ENCODE measurements at places on chromosomes 1 and 21. TPM values are rescaled to one million over a fixed set of nuclear protein-coding genes. Genes with fewer than 3 reads are reported as not detected.

Gene DCST1
- total RNA-seq = not detected

Gene ZMPSTE24
- 38.8 TPM for total RNA-seq

Gene CCDC27
- total RNA-seq = not detected

Gene FCRL2
- total RNA-seq = not detected

Gene C1QC
- 16.5 TPM for total RNA-seq

GRCh38 chr1:70495370-70495769, 84.3 kb downstream of the CTH start:
- H3K27ac ChIP-seq = no peak overlapping the region
- no peaks in the 10 kb centered on the region for H3K4me1 ChIP-seq
- no peaks in the 10 kb centered on the region for H3K27me3 ChIP-seq

DNA sequence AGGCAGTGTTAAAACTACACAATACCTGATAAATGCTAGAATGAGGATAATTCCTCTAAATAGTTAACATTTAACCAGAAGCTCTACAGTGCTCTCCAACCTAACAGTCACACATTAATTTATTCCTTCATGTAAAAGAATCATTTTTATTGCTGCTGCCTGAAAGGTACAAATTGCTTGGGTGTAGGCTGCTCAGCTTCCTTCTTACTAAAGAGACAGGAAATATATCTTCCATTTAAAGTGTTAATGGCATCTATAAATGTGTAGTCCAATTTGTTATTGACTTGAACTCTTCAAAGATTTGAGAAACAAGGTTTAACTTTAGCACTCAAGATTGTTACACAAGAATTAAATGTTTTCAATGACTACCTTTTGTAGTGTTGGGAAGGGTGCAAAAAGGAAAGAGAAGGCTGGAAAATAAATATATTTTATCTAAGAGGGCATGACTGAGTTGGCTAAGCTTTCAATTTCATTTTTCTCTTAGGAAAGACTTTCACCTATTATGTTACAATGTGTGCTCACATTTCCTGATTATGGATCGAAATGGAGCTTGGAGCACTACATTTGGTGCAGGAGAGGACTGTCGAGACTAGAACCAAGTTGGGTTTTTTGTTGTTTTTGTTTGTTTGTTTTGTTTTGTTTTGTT, 105.5 kb upstream of the CACYBP start:
- no peaks in the 10 kb centered on the region for H3K36me3 ChIP-seq
- no peak overlapping the region for H3K4me3 ChIP-seq
- H3K27ac ChIP-seq = no peak overlapping the region
- H3K27me3 ChIP-seq = no peaks in the 10 kb centered on the region
- DNase-seq = no peak

GRCh38 chr21:42609811-42610210, 43.6 kb upstream of the PDE9A start:
- H3K4me3 ChIP-seq = no peak overlapping the region
- DNase-seq = no peak
- no peaks in the 10 kb centered on the region for H3K4me1 ChIP-seq

GRCh38 chr1:230610589-230610988, 31.7 kb upstream of the COG2 start:
- DNase-seq = no peak
- peaks cover 32% of the 10 kb centered on the region for H3K4me1 ChIP-seq
- no peaks in the 10 kb centered on the region for H3K36me3 ChIP-seq
- no peak overlapping the region for H3K4me3 ChIP-seq

DNA sequence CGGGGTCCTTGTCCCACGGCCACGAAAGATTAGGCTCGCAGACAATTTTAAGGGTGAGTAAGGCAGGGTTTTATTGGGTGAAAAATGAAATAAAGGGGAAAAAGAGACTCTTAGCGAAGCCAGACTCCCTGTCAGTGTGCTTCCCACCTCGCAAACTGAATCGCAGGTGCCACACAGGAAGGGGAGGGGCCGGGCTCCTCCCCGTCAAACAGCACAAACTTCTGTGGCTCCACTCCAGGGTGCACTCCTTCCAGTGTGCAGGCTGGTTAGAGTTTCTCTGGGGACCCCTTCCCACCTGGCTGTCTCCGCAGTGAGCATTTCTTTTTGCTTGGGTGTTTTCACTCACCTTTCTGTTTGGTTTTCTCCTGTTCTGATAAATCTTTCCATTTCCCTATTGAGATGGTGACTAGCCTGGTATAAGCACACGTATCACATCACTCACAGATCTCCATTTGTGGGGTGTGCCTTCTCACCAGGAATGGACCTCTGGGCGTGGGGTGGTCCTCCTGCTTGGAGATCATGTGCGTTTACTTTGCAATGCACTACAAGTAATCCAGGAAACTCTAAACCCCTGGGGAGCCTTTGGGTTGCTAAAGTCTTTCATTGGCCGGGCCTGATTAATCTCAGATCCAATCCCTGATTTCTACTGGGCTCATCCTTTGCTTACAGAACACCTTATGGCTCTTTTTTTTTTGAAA, 37.6 kb upstream of the GALNT2 start:
- H3K27me3 ChIP-seq = no peaks in the 10 kb centered on the region
- no peak overlapping the region for H3K27ac ChIP-seq

- H3K4me1 ChIP-seq = no peaks in the 10 kb centered on the region
- no peaks in the 10 kb centered on the region for H3K27me3 ChIP-seq
- no peak overlapping the region for H3K27ac ChIP-seq
- H3K4me3 ChIP-seq = no peak overlapping the region
- no peaks in the 10 kb centered on the region for H3K36me3 ChIP-seq
- no peak for DNase-seq
These were observed 147.4 kb upstream of the KRTAP19-8 start for GRCh38 chr21:31185663-31186062.

DNA sequence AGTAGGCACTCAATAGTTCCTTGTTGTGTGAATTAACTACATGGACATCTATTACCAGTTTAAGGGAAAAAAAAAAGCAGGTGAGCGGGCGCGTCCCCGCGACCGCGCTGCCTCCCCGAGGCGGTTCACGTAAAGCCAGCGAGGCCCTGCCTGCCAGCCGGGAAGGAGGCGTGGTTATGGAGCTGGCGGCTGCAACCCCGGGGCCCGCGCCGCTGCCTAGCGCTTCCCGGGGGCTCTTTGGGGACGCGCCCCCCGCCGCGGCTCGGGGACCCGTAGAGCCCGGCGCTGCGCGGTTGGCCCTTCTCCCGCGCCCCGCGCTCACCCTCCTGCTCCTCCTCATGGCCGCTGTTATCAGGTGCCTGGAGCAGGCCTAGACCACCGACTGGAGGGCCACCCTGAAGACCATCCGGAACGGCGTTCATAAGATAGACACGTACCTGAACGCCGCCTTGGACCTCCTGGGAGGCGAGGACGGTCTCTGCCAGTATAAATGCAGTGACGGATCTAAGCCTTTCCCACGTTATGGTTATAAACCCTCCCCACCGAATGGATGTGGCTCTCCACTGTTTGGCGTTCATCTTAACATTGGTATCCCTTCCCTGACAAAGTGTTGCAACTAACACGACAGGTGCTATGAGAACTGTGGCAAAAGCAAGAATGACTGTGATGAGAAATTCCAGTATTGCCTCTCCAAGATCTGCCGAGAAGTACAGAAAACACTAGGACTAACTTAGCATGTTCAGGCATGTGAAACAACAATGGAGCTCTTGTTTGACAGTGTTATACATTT, 2.6 kb upstream of the CC2D1B start:
- peak overlapping the region; percentile 21 for H3K27ac ChIP-seq
- H3K27me3 ChIP-seq = no peaks in the 10 kb centered on the region
- H3K4me3 ChIP-seq = peak overlapping the region; percentile 52

DNA sequence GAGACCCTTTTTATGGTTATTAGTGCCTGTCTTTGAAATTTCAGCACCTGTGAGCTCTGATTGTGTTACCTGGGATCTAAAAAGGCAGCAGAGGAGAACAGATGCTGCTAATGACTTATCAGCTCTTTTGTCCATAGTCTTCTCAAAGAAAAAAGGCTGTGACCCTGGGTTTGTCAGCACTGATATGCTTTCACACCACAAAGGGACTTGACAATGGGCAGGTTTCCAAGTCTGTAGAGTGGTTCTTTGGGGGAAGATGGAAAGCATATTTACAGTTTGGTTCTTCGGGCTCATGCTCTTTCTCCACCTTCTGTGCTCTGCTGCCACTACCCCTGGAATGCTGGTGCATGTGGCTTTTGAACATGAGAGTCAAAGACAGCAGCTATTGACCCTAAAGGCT, 32.0 kb downstream of the DNAJC6 start:
- DNase-seq = no peak
- no peaks in the 10 kb centered on the region for H3K36me3 ChIP-seq
- H3K4me1 ChIP-seq = no peaks in the 10 kb centered on the region
- no peaks in the 10 kb centered on the region for H3K27me3 ChIP-seq
- no peak overlapping the region for H3K27ac ChIP-seq
- H3K4me3 ChIP-seq = no peak overlapping the region

- no peaks in the 10 kb centered on the region for H3K27me3 ChIP-seq
- no peak overlapping the region for H3K27ac ChIP-seq
- no peak overlapping the region for H3K4me3 ChIP-seq
- H3K4me1 ChIP-seq = no peaks in the 10 kb centered on the region
- H3K36me3 ChIP-seq = no peaks in the 10 kb centered on the region
These were observed 236.4 kb upstream of the BEND5 start for GRCh38 chr1:49013079-49013478.

Data from heart right ventricle (tissue), 16 donors.